ENCODE measurements at places on chromosomes 12 and 14.

- peak; percentile 9 for DNase-seq
These were observed 518.7 kb upstream of the MGAT4C start for GRCh38 chr12:86774841-86775388.

GRCh38 chr14:75661499-75661814, 411 bp downstream of the TTLL5 start:
- DNase-seq: no peak

DNA sequence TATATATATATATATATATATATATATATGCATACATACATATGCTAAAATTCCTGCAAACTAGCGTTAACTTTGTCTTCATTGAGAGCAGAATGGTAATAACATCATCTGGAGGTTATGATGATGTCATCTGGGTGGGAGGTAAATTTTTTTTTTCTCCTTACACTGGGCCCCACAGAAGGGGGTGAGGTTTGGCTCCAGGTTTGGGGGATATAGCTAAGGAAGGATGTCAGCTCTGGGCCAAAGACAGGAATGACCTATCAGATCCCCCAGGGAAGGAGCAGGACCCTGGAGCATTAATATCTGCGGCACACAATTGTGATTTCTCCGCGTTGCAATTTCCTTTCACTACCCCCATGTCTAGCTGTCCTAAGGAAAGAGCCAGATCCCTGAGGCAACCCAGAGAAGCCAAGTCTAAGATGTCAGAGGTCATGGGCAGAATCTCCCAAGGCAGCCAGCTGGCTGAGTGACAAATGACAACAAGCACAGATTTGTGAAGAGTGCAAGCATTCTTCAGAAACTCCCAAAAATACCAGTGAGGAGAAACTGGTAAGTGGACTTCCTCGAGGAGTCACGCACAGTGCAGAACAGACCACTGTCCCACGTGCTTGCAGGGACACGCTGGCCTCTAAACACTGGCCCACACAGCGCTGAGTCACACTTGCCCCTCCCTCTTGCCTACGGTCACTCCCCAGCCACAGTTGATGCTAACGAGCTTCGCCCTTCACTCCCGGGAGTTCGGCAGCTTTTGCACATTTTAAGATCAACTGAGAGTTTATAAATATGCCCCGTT, 9.9 kb downstream of the UBC start:
- peak; percentile 75 for DNase-seq

GRCh38 chr14:105378199-105378598, 20.1 kb upstream of the TEX22 start:
- DNase-seq: no peak

DNA sequence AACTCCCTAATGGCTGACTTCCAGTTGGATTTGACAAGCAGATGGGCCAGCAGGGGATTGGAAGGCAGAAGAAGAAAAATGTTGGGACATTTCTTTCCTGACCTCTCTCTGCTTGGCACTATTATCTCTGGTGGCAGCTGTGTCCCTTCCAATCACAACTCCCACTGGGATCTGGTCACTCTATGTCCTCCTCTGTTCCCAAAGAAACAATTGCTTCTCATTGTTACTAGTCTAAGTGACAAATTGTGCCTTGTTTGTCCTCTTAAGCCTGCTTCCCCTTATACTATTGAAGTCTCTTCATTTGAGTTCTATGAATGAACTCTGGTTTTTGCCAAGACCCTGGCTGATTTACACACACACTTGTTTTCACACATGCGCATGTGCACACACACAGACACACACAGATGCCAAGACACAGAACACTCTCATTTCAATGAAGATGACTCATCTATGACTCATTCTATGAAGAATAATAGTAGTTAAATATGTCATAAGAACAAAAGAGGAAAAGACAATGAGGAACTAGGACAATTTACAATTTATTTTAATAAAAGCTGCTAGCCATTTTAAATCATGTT, 83.0 kb upstream of the FAR2 start:
- DNase-seq: peak; percentile 73

GRCh38 chr12:120092551-120093335, 23.8 kb downstream of the RAB35 start:
- no peak for DNase-seq

Measured in fibroblast of upper back skin (primary cell).